ENCODE measurements at places on chromosomes 12 and 14.

- DNase-seq = no peak
Observed at GRCh38 chr14:91300957-91301356, 56.5 kb upstream of the GPR68 start.

GRCh38 chr14:21796916-21797315, 123.3 kb upstream of the OR4E1 start:
- DNase-seq = no peak

DNA sequence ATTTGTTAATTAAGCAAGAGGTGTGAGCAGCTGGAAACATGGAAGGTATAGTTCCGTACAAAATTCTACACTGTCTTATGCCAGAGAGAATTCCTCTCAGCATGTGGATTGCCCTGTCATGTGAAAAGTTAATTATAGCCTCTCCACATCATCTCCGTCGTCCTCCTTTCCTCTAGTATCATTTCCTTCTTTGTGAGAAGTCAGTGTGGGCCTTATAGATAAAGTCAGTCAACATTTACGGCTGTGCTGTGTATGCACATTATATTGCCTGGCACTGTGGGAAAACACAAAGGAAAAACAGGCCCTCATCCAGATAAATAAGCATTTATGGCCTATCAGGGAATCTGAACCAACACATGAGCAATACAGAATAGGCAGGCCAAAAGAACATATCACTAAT, 236.6 kb downstream of the SEC23A start:
- no peak for DNase-seq

DNA sequence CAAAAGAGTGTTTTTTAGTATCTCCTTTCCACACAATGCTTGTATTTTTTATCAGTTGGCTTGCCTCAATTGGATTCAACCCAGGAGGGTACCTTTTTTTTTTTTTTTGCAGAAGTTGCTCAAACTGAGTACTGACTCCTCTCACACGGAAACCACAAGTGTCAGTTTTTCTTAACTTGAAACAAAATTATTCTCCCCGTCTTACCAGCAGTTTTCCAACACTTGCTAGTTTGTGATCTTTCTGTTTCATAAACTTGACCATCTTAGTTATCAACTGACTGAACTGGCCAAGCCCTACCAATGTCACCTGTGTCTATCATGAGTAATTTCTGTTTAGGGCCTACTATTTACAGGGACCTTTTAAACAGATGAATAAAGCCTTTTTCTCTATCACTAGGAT, 34.1 kb upstream of the ITPR2 start:
- no peak for DNase-seq

DNA sequence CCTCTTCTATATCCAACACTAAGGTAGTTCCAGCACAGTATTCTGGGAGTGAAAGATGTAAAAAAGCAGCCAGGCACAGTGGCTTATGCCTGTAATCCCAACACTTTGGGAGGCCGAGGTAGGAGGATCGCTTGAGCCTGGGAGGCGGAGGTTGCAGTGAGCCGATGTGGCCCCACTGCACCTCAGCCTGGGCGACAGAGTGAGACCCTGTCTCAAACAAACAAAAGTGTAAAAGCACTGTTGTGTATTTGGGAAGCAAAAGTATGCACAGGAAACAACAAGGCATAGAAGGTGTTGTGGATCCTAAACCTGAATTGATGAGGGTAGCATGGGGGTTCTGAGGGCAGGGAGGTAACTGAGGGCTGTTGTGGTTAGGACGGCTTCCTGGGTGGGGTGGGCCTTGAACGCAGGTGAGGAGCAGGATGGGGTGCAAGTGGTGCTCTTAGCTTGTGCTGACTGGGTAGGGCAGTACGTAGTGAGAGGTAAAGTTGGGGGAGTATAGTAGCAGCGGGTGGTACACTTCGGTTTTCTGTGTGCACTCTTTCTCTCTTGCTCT, 64.2 kb downstream of the RASSF3 start:
- DNase-seq = no peak

DNA sequence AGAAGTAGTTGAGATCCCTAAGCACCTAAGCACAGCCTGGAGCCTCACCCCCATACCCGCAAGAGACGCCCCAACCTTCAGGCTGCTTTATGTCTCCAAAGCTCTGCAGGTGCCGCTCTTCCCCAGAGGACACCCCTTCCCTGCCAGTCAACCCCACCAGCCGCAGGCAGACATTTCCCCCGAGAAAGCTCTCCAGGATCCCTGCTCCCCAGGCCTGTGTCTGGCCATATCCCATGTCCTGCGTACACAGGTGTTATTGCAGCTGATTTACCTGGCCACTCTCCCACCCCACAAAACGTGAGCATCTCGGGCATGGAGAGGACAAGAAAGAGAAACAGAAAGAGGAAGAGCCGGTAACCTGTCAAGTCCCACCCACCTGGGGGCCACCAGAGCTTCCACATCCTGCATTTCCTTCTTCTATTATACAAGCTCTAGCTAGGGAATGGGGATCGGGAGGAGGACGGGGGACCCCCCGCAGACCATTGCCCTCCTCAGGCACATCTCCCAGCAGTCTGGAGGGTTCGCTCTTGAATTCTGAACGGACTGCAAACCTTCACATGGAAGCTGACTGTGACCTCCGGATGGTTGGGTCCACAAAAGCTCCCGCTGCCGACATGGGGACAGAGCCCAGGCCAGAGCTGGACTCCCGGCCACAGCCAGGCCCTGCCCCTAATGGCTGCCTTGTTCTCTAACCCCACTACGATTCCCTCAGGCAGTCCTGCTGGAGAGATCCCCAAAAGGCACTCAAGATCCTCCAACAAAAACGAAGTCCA, 17.6 kb downstream of the CCDC88C start:
- no peak for DNase-seq

- no peak for DNase-seq
Observed at GRCh38 chr14:22448035-22448904, 140.8 kb downstream of the DAD1 start.

DNA sequence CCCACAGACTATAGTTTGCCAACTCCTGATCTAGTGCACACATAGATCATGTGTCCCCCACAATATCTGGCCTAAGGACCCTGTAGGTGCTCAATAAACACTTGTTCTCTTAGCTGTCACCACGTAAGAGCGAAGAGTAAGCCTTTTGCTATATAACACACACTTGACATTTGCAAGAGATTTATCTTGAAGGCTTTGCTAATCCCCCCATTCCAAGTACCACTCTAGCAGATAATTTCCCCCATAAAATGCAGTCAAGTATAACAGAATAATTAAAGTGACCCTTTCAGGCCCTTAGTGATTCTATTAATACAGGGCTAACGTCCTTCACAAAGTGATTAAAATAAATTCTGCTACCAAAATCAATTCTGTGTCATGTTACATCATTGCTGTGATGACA, 87.5 kb downstream of the PLXNC1 start:
- DNase-seq = no peak

DNA sequence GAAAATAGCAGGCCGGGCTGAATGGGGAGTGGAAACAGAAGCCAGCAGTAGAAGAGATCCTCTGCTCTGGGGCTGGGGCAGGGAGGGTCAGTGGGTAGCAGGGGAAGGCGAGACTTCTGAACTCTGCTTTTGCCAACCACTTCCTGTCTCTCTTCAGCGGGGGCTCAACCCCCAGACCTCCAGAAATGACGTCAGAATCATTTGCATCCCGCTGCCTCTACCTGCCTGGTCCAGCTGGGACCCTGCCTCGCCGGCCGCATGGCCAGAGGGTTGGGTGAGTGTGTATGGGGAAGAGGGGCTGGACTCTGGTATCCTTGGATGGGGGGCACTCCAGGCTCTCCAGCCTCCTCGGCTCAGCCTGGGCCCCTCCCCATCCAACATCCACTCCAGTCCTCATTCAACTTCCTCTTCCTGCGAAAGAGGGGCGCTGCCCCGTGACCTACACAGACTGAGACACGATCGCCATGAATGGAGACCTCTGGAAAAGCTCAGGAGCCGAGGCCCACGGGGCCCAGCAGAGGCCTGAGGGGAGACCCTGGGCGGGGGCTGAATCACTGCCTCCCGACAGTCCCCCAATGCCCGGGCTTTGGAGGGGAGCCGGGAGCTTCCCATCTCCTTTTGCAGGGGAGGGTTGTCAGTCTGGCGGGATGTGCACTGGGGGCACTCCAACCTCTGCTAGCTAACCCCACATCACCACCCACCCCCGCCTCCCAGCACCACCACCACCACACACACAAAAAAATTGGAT, 458 bp upstream of the HOXC4 start:
- no peak for DNase-seq

GRCh38 chr14:77580477-77580876, 36.0 kb downstream of the SPTLC2 start:
- DNase-seq = no peak

All from NCI-H526 (cell line).